Renal cortex interstitium (tissue), 15 donors: ENCODE measurements at places on chromosomes 5 and 9.
A peak's percentile ranks its signal among the peaks of the same experiment; 100 is the strongest.

GRCh38 chr9:90038763-90039162 lies 434.0 kb downstream of the GADD45G start:
- DNase-seq: peak; percentile 48

DNA sequence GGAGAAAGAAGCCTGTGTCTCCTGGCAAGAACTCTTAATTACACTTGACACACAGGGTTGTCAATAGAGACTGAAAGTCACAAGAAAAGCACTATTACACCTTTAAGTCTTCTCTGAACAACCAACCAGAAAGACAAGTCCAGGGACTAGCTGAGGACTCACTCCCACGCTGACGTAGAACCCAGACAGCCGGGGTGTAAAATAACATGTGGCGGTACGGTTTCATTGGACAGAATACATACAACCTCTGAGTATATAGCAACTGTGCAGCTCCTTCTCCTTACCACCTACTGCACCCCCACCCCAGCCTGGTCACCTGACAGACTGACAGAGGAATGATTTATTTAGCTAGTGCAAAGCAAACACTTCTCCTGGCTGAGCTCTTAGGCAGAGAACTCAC lies 103.4 kb upstream of the RASEF start:
- DNase-seq: peak; percentile 26

- no peak for DNase-seq
These were observed 206.0 kb upstream of the DMRTA1 start for GRCh38 chr9:22240619-22241018.

DNA sequence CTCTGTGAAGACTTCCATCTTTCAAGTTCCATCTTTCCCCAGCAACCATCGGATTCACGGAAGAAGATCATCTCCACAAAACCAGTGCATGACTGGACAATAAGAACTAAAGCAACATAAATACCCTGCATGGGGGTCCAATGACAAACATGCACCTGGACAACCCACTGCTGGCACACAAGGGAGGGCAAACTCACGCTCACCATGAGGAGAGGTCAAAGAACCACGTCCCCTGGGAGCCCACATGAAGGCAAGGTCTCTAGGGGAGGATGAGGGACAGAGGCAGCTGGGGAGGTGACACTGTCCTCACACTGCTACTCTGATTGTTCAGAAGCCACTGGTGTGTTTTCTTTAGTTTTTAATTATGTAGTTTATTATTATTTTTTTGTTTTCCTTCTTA lies 190.8 kb downstream of the MED10 start:
- no peak for DNase-seq

GRCh38 chr5:52844885-52845284 lies 57.2 kb downstream of the ITGA1 start:
- peak; percentile 73 for DNase-seq

GRCh38 chr5:104754311-104754995 lies 1191.9 kb upstream of the NUDT12 start:
- DNase-seq: no peak

- no peak for DNase-seq
These were observed 28.8 kb upstream of the TAL2 start for GRCh38 chr9:105633411-105633810.

DNA sequence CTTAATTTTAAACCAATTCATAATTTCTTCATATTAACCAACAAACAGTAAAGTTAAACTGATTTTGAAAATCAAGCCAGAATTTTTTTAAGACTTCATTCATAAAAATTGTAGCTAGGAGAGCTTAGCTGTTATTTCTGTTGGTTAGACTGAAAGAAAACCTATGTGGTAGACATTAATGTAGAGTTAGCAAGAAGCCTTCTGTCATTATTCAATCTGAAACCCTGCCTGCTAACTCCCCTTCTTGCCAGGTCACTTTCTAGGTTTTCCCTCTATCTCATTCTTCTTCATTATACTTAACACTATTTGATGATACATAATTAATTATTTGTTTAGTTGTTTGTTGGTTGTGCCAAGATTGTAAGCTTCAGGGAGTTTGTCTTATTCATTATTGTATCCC lies 304.3 kb upstream of the MEF2C start:
- no peak for DNase-seq

- no peak for DNase-seq
These were observed 74.7 kb downstream of the FCHO2 start for GRCh38 chr5:73030531-73030930.

GRCh38 chr5:160930406-160930805 lies 78.4 kb upstream of the ATP10B start:
- peak; percentile 43 for DNase-seq

DNA sequence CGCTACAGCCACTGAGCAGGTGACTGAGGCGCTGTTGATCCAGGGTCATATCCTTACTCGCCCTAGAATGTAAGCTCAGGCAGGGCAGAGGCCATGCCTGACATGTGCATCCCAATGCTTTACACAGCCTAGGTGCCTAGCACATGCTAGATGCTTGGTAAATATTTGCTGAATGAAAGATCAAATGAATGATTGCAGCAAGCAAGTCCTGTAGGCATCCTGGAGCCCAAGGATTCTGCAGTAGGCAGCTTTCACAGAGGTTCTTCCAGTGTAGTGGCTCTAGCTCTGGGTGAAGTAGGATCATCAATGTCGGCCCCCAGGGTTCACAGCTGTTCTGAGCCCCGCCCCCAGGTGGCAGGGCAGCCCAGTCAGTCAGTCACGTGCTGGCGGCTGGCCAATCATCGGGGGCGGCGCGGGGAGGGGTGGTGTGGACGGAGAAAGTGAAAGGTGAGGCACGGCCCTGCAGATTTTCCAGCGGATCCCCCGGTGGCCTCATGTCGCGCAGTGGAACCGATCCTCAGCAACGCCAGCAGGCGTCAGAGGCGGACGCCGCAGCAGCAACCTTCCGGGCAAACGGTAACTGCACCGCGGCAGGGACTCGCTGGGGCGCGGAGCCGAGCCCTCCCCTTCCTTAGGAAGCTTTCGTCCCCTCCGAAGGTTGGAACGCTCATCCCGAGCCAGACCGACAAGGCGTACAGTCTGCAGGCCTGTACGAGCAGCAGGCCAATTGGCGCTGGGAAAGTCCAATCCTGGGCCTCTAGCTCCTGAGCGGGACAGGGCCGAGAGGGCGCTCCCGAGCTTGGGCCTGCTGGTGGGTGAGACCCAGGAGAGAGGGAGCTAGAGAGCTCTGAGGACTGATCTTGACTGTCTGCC lies at the start of gene GALT:
GALT (plus strand) TSS at position 465 of the 873 bp plus-strand sequence; CDS start at position 495, 30 bp downstream.
- DNase-seq: peak; percentile 89

- no peak for DNase-seq
These were observed 170.4 kb downstream of the ARRDC3 start for GRCh38 chr5:91212714-91213092.

DNA sequence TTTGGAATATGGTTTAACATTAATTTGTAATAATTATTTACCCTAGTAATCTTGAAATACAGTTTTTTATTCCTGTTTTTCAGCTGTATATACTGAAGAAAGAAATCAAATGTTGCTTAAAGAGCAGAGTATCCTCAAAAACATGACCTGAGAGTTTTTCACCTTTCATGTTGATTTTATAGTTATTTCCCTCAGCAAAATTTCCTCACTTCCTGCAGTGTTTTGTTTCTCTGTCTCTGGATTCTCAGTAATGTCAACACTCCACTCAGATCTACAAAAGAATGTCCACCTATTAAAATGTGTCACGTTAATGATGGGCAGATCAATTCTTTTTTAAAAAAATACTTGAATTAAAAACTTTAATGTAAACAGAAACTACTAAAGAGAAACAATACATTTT lies 398.3 kb downstream of the ANXA1 start:
- DNase-seq: no peak

- DNase-seq: no peak
These were observed 220.4 kb downstream of the PARP8 start for GRCh38 chr5:50886657-50887345.

DNA sequence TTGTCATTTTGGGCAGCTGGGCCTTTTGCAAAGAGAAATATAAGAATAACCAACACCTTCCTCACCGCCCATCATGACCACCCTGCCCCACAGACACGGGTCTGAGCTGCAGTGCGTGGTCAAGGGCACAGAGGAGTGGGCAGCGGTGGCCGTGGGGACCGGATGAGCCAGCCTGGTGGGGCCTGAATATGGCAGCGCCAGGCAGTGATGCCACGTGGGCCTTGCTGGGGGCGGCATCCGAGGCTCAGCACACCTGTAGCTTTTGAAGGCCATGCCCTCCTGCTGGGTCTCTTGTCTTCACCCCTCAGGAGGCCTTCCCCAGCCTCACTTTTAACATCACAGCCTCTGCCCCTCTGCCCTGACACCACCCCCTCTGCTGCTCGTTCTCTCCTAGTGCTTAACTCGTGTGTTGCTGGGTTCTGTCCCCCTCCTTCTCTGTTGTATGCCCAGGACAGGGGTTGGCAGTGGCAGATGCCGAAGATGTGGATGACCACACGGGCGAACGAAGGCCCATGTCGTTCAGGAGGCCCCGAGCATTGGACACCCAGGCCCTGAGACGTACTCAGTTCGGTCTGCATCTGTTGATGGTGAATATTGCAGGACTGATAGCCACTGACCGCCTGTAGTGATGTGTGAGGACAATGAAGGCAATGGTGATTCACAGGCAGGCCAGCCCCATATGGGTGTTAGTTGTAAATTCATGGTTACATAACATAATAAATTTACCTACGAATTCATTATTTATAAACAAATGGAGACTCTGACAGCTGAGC lies 46.0 kb downstream of the AHRR start:
- DNase-seq: no peak

GRCh38 chr5:34672196-34672595 lies 16.1 kb downstream of the RAI14 start:
- DNase-seq: no peak

DNA sequence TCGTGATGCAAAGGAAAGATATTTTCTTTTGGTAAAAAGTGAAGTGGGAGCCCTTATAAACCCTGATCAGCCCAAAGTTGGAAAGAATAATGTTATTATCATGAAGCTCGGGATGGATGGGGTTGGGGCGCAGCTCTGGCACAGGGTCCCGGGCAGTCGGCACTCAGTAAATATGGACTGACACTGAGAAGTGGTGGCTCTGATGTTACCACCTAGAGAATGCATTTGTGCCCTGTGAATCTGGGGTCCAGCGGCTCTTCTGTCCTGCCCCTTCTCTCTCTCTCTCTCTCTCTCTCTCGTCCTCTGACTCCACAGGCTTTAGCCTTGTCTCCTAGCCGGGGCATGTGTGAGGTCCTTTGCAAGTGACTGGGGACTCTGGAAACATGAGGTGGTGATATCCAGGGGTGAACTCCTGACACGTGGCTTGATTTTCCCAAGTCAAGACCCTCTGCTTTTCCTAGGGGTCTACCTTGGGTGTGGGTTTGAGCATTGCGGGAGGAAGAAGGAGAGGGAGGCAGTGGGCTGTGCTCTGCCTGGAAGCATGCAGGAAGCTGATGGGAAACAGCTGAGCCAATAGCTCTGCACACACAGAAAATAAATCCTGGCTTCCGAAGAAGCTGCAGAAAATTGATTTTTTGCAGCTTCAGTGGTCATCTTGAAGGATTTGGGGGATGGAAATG lies 162.7 kb downstream of the MACROH2A1 start:
- no peak for DNase-seq

DNA sequence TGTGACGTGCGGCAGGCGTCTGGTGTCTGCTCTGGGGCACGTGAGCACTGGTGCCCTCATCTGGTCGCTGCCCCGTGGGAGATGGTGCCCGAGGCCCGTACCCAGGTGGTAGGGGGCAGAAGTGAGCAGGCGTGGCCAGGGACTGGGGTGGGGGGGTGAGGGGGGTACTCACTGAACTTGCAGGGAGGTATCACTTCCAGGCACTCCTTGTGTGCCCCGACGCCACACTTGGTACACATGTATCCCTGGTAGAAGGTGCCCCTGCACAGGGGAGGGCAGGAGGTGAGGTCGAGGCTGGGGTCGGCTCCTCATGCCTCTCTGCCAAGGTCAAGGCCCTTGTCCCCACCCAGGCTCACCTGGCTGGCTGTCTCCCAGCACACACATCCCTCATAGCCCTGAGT lies 45.2 kb upstream of the SARDH start:
- no peak for DNase-seq

DNA sequence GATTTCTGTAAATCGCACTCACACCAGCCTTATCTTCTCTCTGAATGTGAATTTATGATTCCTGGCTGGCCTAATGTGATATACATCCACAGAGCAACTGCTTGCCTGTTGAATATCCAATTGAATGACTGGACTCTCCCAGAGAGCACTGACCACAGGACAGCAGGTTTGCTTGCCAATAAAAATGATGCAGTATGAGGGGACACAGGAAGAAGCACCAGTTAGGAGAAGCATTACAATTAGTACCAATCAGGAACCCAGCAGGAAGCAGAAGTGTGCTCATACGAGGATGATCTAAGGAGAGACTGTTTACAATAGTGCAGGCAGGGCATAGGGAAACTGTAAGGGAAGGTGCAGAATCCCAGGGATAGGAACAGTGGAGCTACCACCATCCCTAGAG lies 127.2 kb upstream of the ZNF366 start:
- no peak for DNase-seq

DNA sequence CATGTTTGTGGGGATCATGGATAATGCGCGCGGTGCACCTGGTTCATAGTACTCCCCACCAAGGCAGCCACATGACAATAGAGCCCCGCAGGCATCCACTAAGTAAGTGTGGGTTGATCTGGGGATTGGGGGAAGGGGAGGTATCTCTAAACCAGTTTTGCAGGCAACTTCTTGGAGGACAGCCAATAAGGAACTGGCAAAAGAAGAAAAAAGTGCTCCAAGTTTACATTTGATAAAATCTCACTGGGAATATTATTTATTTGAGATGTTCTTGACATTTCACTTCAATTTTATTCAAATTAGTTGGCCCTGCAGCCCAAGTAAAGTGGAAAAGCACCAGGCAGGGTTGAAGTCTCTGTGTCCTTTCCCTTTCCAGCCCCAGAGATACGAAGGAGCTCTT lies 8.5 kb downstream of the FBP1 start:
- no peak for DNase-seq

- no peak for DNase-seq
These were observed 264.2 kb downstream of the MAST4 start for GRCh38 chr5:66860199-66860975.

GRCh38 chr9:93206576-93207155 lies 22.7 kb downstream of the WNK2 start:
- no peak for DNase-seq

- no peak for DNase-seq
These were observed at the start of gene C5orf46 for GRCh38 chr5:147906326-147907095. Gene C5orf46, minus strand, starts transcription at chr5:147906538. Its CDS starts 37 bp downstream, at chr5:147906501.
